ENCODE measurements at places on chromosomes 6 and 20.

DNA sequence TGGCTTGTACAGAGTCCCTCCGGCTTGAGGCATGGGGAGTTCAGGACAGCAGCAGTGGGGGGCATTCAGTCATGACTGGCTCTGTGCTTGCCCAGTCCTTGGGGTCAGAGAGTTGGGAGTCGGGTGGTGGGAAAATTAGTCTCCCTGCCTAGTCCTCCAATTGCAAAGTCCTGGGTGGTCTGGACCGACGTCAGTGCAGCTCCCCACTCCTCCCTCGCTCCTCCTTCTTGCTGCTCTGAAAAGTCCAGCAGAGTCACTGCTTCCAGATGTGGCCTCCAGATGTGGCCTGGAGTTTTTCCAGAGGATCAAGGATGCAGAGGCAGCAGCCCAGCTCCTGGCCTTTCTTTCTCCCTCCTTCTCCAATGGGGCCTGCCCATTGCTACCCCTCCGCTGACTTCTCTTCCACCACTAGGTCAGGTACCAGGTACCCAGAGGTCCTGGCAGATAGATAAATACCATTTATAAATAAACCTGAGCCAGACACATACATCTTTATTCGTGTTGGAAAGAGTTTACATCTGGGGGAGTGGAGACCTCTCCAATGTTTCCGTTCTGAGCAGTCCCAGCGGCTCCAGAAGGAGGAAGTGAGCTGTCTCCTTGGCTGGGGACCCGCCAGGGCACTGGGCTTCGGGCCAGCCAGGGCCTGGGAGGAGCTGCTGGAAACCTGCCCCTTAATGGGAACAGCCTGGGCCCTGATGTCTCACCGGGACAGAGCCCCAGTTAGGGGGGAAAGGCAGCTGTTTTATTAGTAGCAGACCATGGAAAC lies 49.0 kb upstream of the RNF24 start:
- DNase-seq = peak; percentile 91

DNA sequence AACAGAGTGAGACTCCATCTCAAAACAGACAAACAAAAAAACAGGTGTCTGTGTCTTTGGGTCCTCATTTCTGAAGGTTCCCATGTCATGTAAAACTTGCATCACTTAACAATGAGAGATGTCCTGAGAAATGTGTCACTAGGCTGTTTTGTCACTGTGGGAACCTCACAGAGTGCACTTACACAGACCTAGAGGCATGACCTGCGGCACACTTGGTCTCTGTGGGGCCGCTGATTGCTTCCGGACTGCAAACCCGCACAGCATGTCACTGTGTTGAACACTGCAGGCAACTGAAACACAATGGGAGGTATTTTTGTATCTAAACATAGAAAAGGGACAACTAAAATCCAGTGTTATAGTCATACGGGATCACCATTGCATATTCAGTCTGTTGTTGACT lies 42.3 kb upstream of the TMEM181 start:
- DNase-seq = no peak

DNA sequence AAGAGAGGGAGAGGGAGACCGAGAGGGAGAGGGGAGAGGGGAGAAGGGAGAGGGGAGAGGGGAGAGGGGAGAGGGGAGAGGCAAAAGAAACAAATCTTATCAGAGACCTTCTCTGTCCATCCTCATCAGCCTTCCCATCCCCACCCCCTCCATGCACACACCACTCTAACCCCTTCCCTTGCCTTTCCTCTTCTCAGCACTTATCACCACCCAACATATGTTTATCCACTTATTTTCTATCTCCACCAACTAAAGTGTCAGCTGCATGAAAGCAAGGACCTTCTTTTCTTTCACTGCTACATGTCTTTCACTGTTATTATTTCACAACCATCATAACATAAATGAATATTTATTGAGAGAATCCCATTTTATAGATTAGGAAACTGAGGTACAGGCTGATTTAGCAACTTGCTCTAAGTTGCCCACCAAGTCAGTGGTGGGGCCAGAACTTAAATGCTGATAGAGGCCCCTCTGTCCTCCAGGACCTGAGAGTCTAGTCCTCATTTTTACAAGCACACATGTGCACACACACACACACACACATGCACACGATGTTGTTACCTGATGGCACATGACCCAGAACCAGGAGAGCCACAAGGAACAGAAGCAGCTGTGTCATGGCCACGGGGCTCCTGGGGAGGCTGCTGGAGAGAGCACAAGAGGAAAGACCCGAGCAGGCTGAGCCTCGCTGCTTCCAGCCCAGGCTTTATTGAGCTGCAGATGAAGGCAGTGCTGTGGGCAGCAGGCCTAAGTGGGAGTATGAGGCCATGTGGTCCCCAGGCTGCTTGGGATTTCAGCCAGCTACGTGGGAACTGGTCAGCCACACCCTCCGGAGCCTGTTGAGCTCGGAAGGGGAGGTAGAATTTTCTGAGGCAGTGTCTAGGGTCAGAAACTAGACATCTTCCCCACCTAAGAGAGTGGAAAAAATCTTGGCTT lies 2.3 kb downstream of the DEFB124 start:
- DNase-seq = peak; percentile 4

GRCh38 chr6:7914991-7915789 lies 4.6 kb upstream of the TXNDC5 start:
- peak; percentile 95 for DNase-seq

GRCh38 chr6:133637436-133637835 lies 251.5 kb upstream of the TCF21 start:
- peak; percentile 14 for DNase-seq

DNA sequence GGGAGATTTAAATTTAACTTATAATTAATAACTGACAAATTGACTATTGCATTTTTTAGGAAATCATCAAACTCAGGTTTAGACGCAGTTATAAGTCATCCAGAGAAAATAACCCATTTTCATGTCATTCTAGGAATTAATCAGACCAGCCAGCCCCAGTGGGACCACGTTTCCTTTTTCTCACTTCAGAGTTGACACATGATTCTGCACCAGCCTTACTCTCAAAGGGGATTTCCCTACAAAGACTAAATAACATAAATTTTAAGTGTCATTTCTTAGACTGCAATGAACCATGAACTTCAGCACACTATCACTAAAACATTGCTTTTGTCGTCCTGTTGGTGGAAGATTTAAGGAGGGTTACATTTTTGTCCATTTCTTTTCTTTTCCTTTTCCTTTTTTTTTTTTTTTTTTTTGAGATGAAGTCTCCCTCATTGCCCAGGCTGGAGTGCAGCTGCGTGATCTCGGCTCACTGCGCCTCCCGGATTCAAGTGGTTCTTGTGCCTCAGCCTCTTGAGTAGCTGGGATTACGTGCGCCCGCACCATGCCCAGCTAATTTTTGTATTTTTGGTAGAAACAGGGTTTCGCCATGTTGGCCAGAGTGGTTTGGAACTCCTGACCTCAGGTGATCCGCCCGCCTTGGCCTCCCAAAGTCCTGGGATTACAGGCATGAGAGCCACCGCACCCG lies 3.6 kb downstream of the IPCEF1 start:
- no peak for DNase-seq

GRCh38 chr20:58843128-58843556 lies 7.6 kb downstream of the GNAS-AS1 start:
- DNase-seq = no peak

DNA sequence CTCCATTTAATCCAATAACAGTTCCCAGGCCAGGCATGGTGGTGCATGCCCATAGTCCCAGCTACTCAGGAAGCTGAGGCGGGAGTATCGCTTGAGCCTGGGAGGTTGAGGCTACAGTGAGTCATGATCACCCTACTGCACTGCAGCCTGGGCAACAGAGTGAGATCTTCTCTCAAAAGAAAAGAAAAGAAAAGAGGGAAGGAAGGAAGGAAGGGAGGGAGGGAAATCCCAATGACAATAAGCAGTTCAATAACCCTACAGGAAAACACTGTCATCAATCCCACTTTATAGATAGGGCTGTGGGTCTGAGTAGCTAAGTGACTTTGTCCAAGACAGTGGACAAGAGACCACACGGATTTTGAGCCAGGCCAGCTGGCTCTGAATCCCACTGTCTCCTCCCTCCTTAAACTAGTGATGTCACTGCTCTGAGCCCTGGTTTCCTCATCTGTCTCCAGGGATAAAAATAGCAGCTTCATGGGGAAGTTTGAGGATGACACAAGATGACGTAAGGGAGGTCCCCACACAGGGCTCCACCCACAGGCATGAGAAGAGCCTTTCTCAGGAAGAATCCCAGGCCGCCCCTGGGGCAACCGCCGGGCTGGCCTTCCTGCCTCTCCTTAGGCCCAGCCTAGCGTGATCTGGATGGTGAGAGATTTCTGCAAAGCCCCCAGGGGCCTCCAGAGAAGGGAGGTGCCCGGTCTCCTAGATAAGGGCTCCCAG lies 7.2 kb upstream of the TRIB3 start:
- DNase-seq = peak; percentile 86

- DNase-seq = peak; percentile 74
Observed at GRCh38 chr6:149250951-149251350, 66.6 kb upstream of the TAB2 start.

- DNase-seq = peak; percentile 10
Observed at GRCh38 chr6:7821426-7821825, 89.2 kb downstream of the TXNDC5 start.

- DNase-seq = no peak
Observed at GRCh38 chr6:48553467-48554189, 442.6 kb upstream of the PTCHD4 start.

DNA sequence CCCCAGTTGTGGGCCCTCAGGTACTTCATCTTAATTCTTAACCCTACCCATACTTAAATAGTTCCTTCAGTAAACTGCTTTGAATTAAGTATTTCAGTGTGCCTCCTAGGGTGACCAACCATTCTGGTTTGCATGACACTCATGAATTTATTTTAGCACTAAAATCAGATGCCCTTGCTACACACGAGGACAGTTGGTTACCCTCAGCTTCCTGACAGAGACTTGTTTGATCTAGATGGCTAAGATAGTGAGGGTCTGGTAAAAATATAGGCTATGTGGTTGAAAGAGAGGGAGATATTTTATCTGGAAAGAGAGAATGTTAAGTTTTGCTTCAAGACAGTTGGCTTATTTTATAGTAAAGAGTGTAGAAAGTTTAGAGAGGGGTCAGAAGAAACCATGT lies 10.6 kb downstream of the PGK2 start:
- no peak for DNase-seq

- no peak for DNase-seq
Observed at GRCh38 chr20:24368253-24368652, 101.2 kb upstream of the SYNDIG1 start.

GRCh38 chr20:25297141-25297905 lies 49.4 kb downstream of the PYGB start:
- DNase-seq = peak; percentile 43

DNA sequence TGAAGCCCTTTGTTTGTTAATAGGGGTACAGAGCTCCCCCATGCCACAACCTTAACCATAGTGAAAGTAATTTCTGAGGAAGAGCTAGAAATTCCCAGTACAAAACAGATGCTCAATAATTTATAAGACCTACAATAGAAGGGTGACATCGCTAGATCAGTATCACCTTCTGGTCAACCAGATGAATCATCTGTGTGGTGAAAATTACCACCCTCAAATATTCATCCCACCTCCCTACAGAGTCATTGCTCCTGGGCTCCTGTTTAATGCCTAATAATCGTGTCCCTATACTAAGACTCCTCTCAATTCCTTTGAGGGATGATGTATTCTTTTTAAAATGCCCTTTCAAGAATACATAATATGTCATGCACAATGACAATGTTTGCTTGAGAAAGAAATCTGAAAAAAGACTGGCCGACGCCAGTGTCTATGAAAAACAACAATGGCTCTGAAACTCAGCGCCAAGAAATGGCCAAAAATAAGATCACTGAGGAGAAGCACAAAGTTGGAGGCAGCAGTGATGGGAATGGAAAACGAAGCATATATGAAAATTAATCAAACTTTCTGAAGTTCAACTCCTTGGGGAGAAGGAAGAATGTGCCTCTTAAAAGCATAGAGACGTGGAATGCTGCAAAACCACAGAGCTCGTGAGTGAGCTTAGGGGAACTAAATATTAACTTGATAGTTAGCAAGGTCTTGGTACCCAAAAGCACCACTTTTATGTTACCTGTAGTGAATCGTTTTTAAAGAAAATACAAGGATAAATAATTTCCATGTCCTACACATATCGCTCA lies 11.0 kb upstream of the ADGRF5 start:
- peak; percentile 74 for DNase-seq

DNA sequence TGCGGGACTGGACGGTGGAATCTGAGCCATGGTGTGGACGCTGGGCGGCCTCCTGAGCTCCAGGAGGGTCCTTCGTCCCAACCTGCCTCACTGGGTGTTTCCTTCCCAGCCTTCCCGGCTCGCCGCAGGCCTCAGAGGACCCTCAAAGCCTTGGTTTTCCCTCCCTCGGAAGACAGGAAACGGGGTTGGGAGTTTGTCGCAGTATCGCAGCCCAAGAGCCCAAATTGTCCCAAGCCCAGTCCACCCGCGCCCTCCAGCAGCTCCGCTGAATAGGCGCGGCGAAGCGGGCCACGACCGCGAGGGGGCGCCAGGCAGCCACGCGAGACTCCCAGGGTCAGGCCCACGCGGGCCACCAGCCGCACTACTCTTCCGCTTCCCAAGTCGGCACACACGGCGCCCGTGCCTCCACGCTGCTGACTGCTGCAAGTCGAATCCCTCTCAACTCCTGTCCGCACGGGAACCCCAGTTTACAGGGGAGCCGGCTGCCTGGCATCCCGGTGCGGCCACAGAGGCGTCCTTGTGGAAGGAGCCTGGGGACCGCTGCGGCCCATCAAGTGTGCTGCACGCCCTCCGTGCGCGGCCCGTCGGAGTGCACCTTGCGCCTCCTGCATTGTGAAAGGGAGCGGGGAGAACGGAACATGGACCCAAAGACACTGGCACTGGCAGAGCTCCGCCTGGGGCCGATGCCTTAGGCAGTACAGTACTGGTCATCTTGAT lies 40.4 kb upstream of the HMGA1 start:
- peak; percentile 70 for DNase-seq

- peak; percentile 39 for DNase-seq
Observed at GRCh38 chr6:31666337-31666965, 571 bp downstream of the CSNK2B start.

GRCh38 chr6:111752476-111752875 lies 120.8 kb downstream of the FYN start:
- no peak for DNase-seq

DNA sequence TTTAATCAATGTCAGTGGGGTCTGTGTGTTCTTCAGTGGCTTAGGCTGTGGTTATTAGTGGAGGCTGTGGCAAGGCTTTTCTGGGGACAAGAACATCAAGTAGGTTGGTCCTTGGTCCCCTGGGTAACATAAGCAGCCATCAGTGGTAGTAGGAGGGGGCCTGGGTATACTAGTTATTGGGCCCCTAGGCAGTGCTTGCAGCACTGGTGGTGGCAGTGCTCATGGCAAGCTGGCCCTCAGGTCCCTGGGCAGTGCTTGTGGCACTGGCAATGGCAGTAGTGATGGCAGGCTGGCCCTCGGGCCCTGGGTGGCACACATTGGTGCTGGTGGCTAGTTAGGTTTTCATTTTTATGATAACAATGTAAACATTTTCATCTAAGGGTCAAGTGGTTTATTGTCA lies 32.5 kb upstream of the MAS1 start:
- no peak for DNase-seq

DNA sequence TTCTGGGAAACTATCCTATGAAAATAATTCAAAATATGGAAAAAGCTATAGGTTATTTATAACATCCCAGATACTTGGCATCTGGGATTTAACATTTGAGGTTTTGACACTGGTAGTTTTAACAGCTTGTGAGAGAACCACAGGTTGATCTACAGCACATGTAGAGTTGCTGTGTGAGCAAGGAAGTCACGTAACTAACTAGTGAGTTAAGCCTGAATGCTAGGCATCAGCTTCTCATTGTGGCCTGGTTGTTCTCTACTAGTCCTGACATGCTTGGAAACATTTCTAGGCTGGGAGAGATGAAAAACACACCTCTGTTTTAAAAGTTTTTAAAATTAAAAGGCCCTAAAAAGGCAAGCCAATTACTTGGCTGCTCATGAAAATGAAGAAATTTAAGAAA lies 28.2 kb downstream of the ESF1 start:
- no peak for DNase-seq

- no peak for DNase-seq
Observed at GRCh38 chr20:41261790-41262717, 55.5 kb downstream of the ZHX3 start.
